Dermis microvascular lymphatic vessel endothelial cell (primary cell): ENCODE measurements at places on chromosomes 7 and 10.
A peak's percentile ranks its signal among the peaks of the same experiment; 100 is the strongest.

DNA sequence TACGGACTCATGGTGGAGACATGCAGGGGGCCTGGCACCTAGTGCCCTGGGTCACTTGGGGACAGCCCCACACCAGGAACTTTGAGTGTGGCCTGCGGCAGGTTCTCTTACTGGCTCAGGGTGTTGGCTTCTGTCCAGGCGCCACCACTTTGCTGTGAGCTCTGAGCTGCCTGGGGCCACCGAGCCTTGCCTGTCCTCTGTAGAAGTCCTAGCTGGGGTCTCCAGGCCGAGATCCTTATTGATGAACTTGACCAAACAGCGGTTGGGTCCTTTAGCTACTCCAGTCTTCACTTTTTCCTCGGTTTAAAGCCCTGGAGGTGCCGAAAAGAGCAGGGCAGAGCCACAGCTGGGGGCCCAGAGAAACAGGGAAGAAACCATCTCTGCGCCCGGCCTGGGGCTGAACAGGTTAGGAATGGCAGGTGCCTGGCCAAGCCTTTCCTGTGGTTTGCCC, 41.3 kb downstream of the ZNF467 start:
- no peak for DNase-seq

DNA sequence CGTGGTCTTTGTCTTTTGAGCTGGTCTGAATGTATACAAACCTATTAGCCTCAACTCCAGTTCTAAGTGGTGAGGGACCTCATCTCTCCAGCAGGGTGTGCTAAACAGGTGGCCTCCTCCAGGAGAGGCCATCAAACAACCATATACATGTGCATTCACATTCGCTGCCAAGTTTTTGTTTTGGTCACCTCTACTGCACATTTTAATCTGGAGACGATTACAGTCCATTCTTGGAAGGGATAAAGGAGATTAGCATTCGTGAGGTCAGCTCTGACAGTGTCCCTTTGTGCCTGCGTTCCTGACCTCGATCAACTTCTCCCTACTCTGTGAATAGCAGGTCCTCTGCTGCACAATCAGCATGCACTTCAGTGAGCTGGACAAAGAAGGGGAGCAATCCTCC, 60.8 kb downstream of the RHOBTB1 start:
- peak; percentile 30 for DNase-seq

- DNase-seq = no peak
Measured at GRCh38 chr7:20113427-20114027, 103.7 kb downstream of the MACC1 start.

GRCh38 chr7:127390186-127390816, 2.2 kb downstream of the ZNF800 start:
- no peak for DNase-seq

GRCh38 chr10:116311016-116311415, 13.2 kb upstream of the CCDC172 start:
- DNase-seq = no peak

GRCh38 chr10:102714621-102715455, at the start of gene SFXN2:
SFXN2 (plus strand) TSS chr10:102714636; CDS start chr10:102726637, 12,001 bp downstream.
- DNase-seq = no peak

DNA sequence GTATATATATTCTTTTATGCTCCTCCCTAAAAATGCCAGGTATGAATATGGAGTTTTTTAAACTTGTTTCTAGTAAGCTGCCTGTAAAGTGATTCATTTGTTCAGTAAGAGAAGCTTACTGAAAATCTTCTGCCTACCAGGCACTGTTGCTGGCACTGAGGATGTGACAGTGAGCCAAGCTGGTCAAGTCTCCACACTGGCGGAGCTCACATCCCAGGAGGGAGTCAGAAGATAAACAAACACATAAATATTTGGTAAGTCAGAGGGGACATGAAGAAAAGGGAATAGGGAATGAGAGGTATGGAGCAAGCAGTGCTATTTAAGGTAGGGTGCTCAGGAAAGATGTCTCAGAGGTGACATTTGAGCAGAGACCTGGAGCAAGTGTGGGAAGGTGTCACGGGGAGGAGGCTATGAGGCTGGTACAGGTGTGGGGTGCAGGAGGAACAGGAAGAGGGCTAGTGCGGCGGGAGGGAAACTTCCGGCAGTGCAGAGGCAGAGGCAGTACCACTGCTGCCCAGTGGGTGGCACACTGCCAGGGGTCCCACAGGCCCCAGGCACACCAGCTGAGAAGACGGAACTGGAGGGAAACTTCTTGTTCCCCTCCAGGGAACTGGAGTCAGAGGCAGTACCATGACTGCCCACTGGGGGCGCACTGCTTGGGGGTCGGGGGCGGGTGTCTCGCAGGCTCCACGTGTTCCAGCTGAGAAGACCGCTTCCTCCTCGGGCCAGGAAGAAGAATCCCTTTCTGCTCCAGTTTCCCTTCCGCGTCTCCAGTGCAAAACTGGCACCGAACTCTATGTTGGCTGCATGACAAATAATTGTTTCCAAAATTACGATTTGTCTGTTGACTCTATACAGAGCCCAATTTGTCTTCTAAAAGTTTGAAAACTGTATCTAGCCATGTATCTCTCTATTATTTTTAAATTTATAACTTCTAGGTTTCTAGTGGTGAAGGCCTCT, 161.0 kb downstream of the TEX36 start:
- DNase-seq = peak; percentile 8

- DNase-seq = no peak
Measured at GRCh38 chr10:79258894-79259293, 88.4 kb upstream of the PPIF start.

DNA sequence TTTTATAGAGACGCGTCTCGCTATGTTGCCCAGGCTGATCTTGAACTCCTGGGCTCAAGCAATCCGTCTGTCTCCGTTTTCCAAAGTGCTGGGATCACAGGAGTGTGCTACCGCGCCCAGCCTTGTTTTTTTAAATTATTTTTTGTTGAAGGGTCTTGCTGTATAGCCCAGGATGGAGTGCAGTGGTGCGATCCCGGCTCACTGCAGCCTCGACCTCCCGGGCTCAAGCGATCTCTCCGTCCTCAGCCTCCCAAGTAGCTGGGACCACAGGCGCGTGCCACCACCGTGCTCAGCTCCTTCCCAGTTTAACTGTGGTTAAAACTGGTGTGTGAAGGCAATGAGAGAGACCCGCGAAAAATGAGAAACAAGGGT, 11.0 kb upstream of the HNRNPF start:
- DNase-seq = no peak

DNA sequence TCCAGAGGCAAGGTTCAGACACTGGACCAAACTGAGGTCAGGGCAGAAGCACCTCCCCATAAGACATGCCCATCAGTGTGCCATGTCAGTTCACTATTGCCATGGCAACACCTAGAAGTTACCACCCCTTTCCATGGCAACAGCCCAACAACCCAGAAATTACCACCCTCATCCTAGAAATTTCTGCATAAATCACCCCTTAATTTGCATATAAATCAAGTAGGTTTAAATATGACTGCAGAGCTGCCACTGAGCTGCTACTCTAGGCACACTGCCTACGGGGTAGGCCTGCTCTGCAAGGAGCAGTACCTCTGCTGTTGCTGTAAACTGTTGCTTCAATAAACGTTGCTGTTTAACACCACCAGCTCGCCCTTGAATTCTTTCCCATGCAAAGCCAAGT, 12.7 kb downstream of the STEAP2 start:
- DNase-seq = no peak

DNA sequence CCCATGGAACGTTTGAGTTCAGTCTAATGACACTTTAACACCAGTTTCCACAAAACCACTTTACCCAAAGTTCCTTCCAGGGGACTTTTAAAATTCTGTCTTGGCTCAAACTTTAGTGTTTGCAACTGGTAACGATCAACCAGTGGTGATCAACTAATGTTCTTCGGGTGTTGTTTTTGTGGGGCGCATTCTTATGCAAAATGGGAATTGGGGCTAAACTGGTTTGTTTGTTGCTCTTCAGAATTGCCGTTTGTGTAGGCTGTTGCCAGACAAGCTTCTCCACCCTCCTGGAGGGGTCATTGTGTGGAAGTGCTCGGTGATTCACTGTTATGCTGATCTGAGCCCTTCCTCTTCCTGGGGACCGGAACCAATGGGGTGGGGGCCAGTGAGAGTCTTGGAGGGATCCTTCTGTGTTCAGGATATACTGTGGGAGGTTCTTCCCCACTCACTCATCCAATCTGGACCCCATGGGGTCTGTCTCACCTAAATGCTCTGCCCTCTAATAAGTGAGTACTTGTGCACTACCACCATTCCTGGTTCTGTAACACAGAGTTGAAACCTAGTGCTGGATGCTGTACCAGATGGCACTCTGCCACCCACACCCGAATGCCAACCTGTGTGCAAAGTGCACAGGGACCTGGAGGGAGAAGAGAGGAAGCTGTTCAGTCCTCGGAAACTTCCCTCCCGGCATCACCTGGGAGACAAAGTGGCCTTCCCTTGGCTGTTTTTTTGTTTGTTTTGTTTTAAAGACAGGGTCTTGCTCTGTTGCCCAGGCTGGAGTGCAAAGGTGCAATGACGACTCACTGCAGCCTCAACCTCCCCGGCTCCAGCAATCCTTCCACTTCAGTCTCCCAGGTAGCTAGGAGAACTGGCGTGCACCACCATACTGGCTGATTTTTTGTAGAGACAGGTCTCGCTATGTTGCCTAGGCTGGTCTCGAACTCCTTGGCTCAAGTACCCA, 2.1 kb downstream of the NFE2L3 start:
- no peak for DNase-seq

DNA sequence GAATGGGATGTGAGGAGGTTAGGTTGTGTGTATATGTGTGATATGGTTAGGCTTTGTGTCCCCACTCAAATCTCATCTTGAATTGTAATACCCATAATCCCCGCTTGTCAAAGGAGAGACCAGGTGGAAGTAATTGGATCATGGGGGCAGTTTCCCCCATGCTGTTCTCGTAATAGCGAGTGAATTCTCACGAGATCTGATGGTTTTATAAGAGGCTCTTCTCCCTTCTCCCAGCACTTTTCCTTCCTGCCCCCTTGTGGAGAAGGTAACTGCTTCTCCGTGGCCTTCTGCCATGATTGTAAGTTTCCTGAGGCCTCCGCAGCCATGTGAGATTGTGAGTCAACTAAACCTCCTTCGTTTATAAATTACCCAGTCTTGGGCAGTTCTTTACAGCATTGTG, 47.3 kb downstream of the NPVF start:
- DNase-seq = no peak

DNA sequence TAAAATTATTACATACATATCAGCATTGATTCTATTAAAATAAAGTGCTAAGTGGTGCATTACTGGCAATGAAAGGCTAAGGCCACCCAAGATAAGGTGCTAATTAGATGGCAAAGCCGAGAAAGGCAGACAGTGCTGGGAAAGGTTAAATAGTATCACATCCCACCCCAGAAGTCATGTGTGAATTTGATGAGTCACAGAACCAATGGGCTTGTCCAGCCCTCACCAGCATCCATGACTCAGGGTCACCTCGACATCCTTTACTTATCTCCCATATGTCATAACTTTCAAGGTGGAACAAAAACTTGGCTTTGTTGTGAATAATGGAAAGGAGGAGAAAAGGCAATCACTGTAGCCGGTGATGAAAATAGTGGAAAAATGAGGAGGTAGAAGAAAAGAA, 459.1 kb downstream of the PLXNA4 start:
- DNase-seq = no peak

DNA sequence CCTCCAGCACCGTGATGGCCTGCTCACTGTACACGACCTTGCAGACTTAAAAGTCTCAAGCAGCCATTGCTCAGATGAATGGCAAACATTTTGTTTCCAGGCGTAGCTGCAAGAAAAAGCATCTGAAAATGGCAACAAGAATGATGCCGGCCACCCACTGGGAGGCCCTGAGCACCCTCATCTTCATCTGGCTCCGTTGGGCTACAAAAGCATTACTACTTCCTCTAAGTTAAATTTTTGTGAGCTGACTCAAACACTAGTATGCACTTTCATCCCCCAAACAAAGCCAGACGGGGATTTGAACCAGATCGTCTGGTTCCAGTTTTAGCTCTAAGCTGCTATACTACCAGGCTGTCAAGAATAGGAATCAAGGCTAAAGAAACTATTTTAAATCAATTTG, 116.6 kb upstream of the CDK1 start:
- DNase-seq = no peak

DNA sequence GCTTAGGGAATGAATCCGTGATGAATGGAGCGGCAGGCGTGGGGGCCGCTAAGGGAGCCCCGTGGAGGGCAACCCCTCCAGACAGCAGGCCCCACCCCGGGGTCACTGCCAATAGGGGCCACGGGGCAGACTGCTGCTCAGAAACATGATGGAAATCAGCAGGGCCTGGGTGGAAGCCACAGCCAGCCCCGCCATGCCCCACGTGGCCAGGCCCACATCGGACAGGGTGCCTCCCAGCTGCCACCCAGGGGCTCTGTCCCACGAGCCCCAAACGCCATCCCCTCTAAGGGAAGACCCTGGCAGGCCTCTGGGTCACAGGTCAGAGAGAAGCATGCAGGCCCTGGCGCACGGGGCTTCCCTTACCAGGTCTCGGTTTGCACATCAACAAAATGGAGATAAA, 28.4 kb downstream of the TNRC18 start:
- DNase-seq = no peak

GRCh38 chr7:102913826-102914225, 1.0 kb downstream of the LRRC17 start:
- DNase-seq = no peak

DNA sequence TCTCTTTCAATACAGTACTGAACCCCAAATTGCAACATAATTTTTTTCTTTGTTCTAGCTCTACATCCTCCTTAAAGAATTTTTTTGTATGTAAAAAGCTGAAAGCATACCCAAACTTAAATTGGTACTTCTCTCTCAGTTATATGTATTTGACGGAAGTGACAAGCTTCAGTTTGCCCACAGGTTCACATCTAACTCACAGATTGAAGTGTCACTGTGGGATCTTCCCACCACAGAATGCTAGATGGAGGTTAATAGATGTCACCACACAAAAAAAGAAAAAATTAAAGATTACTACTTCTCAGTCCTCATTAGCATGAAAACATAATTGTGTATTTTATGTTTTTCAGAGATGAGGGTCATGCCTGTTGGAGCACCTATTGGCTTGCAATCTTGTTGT, 150.9 kb upstream of the GHITM start:
- DNase-seq = no peak

DNA sequence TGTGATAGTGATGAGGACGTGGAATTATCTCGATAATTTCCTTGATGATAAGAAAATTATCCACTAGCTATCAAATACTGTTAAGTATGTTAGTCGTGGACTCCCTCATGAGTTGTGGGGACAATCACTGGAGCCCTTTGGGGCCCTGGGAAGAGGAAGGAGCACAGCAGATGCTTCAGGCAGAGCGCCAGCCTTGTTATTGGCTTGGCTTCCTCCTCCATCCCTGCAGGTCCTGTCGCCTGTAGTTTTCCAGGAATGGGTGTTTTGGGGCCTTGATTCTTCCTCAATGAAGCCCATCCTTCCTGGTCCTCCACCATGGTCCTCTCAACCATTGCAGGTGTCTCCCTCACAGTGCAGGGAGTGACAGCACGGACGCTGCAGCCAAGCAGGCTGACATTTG, 32.5 kb upstream of the ZNF32 start:
- no peak for DNase-seq

GRCh38 chr10:92573091-92573797, 649 bp downstream of the IDE start:
- peak; percentile 51 for DNase-seq

GRCh38 chr10:106980495-106981451, 183.7 kb downstream of the SORCS1 start:
- DNase-seq = no peak
